ENCODE measurements at places on chromosomes 11 and 22.
A peak's percentile ranks its signal among the peaks of the same experiment; 100 is the strongest.

DNA sequence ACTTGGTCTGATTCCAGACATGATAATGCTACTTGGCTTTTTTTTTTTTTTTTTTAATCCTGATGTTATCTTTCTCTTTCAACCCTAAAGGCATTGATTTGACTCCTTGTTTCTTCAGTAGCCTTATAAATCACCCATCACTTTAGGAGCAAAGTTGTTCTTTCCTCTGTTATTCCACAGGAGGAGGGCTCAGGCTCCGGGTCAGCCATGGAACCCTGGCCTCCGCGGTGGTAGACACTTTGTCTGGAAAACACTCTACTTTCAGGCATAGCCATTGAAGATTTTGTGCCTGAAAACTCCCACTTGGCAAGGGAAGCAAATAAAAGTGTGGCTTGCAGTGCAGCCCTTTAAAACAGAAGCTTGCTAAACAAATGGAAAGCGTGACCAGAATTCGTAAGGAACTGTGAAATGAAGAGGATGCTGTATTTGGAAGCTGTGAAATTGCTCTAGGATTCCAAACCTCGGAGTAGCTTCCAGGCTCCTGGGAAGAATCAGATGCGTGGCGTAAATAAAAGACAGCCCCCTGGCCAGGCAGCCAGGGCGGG lies 44.9 kb downstream of the ARHGAP8 start:
- DNase-seq, result no peak

DNA sequence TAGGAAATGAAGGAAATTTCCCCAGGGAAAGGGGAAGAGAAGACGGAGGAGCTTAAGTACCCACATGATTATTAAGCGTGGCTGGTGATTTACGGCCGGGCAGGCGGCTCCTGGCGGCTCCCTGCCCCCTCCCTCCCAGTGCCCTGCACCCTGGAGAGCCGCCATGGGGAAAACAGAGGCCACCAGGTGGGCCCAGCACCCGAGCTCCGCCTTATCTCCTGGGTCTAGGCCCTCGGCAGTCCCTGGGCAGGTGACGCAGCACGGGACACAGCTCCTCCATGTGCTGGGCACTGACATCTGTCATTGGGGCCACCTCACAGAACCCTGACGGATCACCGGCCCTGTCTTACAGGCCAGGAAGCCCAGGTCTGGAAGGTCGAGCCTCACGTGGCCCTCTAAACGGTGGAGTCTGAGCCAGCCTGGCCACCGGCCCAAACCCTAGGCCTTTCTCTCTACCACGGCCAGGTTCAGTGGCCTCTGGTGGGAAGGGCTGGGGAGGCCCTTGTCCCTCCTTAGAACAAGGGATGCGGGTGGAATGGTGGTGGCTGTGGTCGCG lies 60.2 kb upstream of the PPARA start:
- DNase-seq, result no peak

- DNase-seq, result no peak
These were observed 1152.4 kb downstream of the LRRC4C start for GRCh38 chr11:40306938-40307548.

DNA sequence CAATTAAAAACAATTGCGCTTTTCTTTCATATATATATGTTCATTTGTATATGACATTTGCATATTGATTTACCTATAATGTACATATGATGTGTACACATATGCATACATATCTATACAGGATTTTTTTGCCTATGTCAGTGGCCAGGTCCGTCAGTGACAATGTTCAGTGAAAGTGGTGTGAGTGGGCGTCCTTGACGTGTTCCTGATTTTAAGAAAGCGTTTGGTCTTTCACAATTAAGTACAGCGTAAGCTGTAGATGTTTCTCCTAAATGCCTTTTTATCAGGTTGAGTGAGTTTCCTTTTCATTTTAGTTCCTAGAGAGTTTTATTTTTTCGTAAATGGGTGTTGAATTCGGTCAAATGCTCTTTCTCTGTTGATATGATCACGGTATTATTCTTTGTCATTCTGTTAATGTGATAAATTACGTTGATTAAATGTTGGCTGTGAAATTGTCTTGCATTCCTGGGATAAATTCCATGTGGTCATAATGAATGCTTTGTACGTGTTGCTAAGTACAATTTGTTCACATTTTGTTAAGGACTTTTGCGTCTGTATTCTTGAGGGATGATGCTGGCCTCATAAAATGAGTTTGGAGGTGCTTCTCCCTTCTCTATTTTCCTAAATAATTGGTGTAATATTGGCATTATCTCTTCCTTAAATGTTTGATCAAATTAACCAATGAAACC lies 10.6 kb upstream of the GNB1L start:
- DNase-seq, result no peak

DNA sequence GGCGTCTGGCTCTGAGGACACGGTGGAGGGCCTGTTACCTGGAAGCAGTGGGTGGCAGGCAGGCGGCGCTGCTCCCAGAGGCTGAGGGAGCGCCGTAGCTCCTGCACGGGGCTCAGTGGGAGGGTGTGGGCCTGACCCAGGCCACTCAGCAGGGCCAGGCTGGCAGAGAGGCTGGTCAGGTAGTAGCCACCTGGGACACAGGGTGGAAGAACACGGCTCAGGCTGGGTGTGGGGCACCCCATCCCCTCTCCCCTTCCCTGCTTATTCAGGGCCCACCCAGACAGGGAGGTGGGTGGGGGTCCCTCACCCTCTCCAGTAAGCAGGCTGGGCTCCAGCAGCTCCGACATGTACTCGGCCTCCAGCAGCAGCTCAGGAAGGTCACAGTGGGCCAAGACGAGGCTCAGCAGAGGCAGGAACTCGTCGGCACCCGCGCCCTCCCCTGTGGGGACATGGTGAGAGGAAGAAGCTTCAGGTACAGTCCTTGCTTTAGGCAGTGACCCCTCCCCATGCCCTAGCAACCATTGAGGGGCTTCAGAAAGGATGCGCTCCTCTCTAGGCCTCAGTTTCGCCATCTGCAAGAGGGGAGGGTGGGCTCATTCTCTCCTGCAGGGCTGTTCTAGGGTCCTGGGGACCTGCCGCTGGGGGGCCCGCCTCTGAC lies 2.9 kb downstream of the RIN1 start:
- DNase-seq, result no peak

DNA sequence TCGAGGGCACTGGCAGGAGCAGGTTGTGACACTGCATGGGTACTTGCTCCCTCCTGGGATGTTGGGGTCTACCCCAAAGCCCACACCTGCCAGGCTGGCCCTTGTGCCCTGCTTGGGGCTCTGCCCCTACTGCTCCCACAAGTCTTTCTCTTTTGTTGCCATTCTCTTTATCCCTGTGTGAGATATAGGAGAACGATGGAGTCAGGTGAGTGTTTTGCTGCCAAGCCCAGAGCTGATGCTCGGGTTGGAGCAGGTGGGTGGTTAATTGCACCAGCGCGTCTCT lies 292.6 kb downstream of the TBC1D22A start:
- no peak for DNase-seq

DNA sequence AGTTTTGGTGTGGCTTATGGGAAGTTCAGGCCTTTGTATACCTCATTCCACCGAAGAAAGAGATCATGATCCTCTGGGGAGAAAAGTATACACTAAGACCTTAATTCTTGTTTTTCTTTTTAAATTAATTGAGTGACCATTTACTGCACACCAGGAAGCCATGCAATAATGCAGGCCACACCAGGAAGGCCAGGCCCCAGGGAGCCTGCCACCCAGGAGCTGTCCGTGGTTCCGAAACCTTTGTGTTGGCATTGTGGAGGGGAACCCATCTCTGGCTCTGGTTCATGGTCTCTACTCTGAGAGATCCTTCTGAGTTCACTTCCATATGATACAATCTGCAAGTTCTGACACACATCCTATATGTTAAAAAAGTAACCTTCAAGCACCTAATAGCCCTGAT lies 291.8 kb downstream of the MIAT start:
- DNase-seq, result no peak

DNA sequence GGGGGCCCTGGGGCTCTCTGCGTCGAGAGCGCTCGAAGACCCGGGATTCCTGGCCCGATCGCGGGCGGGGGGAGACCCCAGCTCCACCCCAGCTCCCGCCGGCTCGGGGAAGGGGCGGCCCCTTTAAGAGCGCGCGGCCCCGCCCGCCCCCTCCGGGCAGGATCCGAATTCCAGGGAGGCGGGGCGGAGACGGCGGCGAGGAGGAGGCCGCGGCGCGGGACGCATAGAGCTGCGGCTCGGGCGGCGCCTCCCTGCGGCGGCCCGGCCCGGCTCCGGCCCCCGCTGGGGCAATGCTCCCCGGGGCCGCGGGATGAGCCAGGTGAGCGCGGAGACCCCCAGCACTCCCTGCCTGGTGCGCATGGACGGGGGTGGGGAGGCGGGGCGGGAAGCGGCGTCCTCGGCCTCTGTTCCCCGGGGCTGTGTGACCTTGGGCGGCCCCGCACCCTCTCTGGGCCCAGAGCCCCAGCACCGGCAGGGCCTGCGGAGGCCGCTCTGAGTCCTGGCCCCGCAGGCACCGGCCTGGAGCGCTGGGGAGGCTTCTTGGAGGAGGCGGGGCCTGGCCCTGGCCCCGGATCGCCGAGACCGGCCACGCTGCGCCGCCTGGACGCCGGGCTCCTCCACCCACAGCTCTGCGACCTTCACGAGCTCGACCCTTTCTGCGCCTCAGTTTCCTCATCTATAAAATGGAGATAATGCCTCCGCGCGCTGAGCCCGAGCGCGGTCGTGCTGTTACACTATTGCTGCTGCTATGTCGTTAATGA lies 565 bp downstream of the GAS2L1 start:
- DNase-seq, result peak; percentile 34

DNA sequence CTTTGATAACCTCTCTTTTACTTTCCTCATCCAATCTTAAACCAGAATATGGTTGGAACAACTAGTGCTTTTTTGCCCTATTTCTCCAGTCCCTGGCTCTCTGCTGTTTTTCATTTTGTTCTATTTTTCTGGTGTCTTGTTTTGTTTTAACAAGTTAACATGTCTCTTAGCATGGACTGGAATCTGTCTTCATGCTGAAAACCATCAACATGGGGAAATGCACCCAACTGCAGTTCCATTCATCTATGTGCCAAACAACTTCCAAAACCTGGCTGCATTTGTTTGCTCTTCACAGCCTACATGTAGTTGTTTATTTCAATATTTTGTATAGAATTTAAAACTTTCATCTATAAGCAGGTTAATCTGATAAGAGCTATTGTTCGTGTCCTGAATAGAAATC lies 46.8 kb upstream of the NOX4 start:
- DNase-seq, result no peak

DNA sequence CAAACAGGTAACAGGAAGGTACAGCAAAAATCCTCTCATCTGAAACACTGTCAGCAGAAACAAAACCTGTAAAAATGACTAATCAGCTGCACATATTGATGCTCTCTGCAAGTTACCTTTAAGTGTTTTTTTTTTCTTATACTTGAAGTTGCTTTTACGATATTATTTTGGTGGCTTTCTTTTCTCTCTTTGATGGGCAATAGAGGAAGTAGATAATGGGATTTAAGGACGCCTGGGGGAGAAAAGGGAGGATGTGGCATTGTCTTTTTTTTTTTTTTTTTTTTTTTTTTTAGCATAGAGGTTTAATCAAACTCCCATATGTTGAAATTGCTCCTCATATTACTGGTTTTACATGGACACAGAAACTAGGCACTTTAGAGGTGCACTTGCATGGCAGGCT lies 11.4 kb upstream of the ADSL start:
- DNase-seq, result peak; percentile 54

GRCh38 chr11:103832762-103833161 lies 203.7 kb upstream of the DDI1 start:
- no peak for DNase-seq

DNA sequence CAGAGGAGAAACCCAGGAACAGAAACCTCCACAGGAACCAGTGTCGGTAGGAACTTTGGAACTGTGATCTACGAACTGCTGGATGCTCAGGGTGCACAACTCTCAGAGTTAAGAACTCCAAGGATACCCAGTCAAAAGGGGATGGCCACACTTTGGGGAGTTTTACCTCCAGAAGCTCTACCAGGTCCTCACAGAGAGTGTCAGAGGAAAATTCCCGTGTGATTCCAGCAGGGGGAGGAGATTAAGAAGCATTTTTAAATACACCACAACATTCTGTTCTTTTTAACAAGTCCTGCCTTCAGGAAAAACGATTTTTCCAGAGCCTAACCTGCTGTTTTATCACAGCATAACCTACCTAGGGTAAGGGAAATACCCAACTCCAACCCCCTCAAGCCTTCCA lies 104.0 kb downstream of the SOX6 start:
- no peak for DNase-seq

DNA sequence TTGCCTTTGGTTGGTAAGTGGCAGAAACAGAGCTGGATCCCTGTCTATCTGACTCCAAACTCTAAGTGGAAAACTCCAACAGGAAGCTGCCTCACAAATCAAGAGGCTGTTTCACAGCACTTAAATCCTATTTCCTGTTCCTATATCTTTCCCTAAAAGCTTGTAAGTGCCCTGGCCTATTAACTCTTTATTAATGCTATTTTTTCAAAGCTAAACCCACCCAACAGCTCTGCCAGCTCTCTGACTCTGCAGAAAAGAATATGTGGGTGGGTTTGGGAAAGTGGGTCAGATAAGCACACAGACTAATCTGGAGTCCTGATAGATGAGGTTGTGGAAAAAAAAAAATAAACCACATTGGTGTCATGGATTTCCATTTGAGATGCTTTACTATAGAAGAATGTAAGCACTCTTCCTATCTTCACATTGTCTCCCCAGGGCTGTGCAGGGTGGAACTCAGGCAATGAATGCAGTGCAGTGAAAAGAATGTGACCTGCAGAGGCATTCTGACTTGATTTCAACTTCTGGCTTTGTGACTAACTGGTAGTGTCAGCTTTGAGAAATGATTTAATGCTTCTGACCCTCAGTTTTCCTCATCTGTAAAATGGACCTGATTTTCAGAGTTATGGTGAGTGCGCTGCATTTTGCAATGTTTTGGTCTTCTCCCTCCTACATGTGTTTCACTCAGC lies 125.6 kb downstream of the AASDHPPT start:
- no peak for DNase-seq

DNA sequence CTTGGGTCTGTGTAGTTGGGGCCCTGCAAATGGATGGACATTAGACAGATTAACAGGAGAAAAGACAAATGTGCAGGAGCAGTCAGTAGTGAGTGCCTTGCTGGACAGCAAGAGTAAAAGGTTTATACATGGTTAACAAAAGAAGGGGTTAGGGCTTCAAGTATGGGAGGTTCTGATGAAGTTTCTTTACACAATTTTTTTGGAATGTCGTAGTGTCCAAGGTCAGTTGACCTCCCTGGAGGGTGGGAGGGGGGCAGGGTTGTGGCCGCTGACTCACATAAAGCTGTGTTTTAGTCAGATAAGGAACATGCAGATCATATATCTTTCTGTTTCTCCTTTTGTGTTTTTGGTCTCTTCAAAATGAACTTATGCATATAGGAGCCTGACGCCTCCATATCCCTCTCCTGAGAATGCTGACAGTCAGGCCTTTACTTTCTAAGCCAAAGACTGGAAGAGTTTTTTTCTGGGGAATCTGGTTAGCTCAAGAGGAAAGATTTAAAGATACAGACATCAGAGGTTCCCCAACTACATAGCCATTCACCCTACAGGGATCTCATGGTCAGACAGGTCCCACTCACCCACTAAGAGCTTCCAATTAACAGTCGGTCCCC lies 134.3 kb downstream of the NECTIN1 start:
- no peak for DNase-seq

GRCh38 chr11:133306019-133306418 lies 226.3 kb downstream of the OPCML start:
- DNase-seq, result no peak

Data from CD4-positive, alpha-beta T cell treated with Interleukin-12 subunit alpha and Interleukin-12 subunit beta, for 1 hour (primary cell).